ENCODE measurements at places on chromosomes 11 and 22. TPM values are rescaled to one million over a fixed set of nuclear protein-coding genes. Genes with fewer than 3 reads are reported as not detected.

APOL3 gene
- 7.0 TPM for total RNA-seq

- DNase-seq = peak; percentile 85
Observed at GRCh38 chr11:66070604-66071380, 720 bp downstream of the PACS1 start.

DNA sequence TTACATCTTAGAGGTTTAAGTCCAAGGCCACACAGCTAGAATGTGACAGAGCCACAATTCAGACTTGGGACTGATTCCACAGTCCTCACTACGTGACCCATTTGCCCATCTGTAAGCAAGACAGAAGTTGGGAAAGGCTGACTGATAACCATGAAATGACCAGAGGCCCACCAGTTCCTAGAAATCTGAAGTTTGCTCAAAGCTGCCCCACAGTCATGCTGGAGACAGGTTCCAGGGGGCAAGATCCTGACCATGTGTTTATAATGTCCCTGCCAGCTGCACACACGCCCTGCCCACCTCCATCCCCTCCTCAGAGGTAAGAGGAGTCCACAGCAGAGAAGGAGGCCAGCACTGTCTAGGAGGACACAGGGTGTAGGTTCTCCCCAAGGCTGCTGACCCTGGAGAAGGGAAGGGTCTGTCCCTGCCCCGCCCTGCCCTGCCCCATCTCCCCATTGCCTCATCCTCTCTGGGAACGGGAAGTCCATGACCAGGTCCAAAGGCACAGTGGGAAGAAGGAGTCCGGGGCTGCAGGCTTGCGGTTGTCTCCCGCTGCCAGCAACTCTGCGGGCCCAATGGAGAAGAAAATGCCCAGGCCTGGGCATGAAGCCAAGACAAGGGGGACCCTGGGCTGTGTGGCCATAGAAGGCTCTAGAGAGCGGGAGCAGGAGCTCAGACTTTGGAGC lies 11.9 kb upstream of the OAF start:
- DNase-seq = no peak

RCOR2 gene
- 0.40 TPM for total RNA-seq

- no peak for DNase-seq
Observed at GRCh38 chr11:83303316-83303715, 17.1 kb upstream of the CCDC90B start.

OR10D3 gene
- total RNA-seq = not detected

DNA sequence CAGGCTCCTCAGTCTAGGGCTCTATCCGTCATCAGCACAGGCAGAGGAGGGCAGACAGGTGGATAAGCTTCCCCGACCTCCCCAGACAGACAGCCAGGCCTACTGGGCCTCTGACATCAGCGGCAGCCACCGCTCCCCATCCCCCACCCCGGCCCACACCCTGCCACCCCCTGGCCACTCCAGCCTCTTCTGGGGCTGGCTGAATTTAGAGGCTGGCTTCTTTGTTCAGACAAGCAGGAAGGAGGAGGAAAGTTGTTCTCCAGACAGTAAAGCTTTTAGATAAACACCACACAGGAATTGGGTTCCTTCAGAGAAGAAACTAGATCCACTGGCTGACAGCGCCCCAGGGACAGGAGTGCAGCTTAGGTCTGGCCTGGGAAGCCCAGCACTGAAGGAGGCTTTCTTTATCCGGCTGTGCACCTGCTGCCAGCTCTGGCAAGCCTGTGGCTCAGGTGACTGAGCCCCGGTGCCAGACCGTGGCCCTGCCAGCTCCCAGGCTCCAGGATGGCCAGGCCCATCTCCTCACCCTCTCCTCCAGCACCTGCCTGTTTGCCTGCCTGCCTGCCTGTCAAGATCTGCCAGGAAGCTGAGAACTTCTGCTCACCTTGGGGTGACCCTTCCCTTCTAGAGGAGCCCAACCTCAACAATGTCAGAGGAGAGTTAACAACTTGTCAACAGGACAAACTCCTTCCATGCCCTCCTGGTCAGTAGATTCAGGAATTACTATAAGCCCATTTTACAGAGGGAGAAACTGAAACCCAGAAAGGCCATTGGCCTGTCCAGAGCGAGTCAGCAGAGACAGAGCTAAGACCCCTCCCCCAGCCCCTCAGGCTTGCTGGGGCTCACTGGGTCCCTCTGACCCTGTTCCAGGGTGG lies 44.0 kb upstream of the KLHL35 start:
- DNase-seq = peak; percentile 90

PRDM11 gene
- 8.5 TPM for total RNA-seq
